ENCODE measurements at places on chromosomes 3 and 15.

GRCh38 chr3:32480604-32481003, 22.0 kb downstream of the CMTM6 start:
- no peak for DNase-seq

- DNase-seq, result no peak
These were observed 66.5 kb downstream of the UBE3A start for GRCh38 chr15:25372298-25372697.

DNA sequence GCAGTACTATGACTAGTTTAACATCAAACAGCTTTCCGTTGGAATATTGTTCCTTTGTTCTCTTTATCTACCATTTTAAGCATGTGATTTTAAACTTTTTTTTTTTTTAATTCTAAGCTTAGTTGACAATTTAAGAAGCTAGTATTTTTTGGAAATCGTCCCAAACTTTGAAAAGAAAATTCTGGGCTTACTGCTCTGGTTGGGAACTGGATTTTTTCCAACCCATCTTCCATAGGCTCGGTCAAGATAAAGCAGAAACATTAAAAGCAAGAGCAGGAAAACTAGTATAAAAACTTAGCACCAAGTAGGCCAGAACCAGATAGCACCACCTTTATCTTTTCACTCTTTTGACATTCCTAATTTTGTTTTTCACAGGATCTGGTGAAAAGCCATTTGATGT, 49.9 kb downstream of the TSC22D2 start:
- DNase-seq, result no peak

DNA sequence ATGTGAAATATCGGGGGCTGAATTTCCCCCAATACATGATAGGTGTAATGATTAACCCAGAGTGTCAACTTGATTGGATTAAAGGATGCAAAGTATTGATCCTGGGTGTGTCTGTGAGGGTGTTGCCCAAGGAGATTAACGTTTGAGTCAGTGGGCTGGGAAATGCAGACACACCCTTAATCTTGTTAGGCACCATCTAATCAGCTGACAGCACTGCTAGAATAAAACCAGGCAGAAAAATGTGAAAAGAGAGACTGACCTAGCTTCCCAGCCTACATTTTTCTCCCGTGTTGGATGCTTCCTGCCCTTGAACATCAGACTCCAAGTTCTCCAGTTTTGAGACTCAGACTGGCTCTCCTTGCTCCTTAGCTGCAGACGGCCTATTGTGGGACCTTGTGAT, 247.8 kb downstream of the OTOL1 start:
- DNase-seq, result no peak

DNA sequence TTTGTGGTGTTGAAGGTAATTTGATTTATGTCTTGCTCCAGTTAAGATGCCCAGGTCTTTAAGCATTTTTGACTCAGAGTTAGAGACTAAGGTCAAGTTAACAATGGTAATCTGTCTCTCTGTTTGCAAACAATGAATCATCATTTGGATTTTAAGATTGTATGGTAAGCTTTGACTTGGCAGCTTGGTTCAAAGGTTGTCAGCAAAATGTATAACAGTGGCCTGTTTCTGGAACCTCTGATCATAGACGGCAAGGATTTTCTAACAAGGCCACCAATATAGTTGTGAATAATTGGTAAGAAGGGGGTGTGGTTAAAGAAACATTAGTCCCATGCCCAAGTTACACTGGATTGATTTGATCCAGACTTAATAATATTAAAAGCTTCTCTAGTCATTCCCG, 775.2 kb upstream of the GOLIM4 start:
- DNase-seq, result no peak

DNA sequence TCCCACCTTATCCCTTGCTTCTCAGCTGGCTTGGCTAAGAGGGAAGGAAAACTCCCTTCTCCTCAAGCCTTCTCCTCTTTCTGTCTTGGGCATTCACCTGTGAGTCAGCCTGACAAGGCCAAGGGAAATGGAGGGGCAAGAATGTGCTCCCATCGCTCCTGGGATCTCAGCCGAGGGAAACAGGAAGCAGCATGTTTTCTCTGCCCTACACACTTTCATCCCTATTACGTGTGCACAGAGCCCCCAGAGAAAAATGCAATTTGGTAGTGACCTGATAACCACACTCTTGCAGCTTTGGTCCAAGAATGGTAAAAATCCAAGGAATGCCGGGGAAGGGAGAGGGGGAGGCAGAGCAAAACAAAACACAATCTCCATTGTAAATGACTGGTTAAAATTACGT, 32.9 kb upstream of the MTMR10 start:
- no peak for DNase-seq

- no peak for DNase-seq
These were observed 70.7 kb downstream of the ANXA2 start for GRCh38 chr15:60326824-60327654.

DNA sequence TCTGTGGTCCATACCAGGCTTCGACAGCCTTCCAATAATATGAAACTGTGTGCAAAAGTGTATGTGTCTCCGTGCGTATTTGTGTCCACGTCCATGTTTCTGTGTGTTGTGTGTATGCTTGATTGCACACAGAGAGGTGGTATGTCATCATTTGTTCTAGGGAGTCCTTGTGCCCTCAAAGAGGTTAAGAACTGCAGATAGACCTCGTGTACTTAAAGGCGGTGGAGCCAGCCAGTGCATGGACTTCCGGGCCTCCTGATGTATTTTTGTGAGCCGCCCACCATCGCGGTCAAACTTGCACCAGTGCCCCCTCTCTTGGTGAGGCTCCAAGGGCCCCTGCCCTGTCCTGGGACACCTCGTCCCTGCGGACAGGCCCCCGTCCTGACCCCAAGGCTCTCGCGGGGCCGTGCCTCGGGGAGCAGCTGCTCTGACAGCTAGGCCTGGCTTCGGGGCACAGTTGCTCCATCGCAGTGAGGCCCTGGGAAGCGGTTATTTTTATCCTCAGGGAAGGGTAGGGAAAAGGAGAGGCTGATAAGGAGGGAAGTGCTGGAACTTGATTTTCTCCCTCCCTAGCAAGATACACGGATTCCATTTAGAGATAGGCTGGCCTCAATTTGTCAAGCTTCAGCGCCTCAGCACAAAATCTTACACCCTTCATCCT, 1.2 kb upstream of the RYK start:
- no peak for DNase-seq

DNA sequence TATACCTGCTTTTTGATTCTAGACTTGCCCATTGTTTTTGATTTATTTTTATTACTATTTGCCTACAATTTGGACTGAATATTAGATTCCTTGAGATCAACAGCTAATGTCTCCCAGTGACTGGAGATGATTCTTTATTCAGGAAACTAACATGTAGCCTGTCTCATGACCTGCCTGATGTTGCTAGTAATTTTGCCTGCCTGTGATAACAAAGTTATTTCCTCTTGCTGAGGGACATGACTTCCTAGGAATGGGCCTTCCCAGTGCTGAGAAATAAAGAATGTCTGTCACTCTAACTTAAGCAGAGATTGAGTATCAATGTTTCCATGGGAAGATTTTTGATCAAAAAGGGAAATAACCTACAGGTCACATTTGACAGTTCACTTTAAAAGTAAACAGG, 13.4 kb upstream of the NPHP3 start:
- DNase-seq, result no peak

GRCh38 chr15:36356978-36357601, 222.3 kb upstream of the CDIN1 start:
- DNase-seq, result no peak

GRCh38 chr3:119149484-119149883, 3.5 kb downstream of the TEX55 start:
- DNase-seq, result no peak

DNA sequence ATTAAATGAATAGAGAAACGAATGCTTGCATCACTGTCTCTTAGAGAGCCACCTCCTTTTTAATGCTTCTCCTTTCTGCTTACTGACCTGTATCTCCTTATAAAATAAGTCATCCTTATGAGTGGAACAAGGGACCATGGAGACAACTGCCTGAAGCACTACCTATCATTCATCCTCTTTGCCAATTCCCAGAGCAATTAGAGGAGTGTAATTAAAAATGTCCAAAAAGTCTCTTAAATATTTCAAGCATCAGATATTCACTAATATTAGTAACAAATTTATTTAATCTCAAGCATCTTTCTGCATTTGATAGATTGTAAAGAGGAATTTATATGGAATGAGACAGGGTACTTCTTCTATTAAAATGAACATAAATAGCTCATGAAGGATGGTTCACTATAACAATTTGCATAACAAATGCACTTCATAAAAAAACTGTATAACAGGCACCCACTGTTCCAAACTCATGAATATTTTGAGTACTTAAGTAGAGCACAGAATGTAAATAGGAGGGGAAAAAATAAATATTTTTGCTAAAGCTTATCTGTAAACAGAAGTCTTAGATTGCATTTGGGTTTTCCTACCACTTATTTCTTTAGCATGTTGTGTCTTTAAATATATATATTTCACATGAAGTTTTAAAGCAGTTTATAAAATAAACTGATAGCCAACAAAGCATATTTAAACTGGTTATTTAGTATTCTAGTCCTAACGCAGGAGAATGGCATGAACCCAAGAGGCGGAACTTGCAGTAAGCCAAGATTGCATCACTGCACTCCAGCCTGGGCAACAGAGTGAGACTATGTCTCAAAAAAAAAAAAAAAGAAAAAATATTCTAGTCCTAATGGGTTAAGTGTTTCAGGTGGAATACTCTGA, 269.3 kb downstream of the TBL1XR1 start:
- DNase-seq, result no peak

GRCh38 chr3:32301426-32301825, 62.9 kb downstream of the CMTM8 start:
- DNase-seq, result no peak

GRCh38 chr3:50401978-50402595, 42.8 kb upstream of the TMEM115 start:
- DNase-seq, result no peak

DNA sequence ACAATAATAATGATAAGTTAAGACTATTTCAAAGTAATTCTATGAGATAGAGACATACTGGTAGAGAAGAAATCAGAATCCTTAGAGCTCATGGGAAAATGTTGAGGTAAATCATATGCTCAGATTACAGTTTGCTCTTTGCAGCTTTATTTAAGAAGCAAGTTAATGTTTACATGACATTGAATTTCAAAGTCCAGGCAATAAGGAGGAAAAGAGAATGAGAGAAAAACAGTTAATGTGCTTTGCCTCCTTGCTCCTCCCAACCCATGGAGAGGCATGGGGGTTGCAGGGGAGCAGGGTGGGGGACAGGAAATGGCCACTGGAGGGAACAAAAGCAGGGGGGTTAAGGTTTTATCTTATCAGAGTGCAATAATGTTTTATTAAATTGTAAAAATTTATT, 42.2 kb upstream of the ZBTB38 start:
- no peak for DNase-seq

DNA sequence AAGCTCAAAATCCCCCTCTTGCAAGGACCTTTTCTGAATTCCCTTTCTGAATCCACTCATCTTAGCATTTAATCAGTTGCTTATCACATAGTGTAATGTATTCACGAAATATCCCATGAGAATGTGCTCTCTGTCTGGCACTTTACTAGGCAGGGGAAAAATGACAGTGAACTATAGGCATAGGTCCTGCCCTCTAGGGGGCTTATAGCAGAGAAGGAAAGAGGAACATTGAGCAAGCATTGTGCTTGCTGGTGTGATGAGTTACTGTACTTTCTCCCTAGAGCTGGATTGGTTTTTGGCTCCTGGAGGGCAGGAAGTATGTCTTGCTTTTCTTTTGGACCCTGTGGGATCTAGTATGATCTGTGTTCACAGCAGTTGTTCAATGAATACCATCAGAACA, 26.5 kb downstream of the DUOX2 start:
- no peak for DNase-seq

DNA sequence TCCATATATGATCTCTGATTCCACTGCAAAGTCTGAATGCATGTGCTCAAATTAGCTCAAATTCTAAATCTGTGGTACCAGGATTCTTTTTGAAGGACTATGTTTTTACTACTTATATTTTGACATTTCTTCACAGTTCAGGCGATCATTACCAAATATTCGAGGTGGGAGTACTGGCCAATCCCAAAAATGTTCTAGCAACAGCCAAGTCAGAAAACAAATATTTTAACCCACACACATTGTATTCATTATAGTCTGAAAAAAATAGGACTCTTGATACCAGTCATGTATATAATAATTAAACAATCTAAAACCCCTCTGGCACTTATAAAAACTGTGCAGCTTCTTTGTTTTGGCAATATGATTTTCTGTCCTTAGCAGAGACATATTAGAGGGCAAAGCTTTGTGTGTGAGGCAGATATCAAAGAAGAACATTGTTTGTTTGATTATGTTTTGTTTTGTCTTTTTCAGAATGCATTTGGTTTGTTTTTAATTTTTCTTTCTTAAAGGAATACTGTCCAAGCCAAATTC, 37.4 kb downstream of the FGF7 start:
- DNase-seq, result no peak

- peak; percentile 72 for DNase-seq
These were observed 24.7 kb downstream of the LOXL1 start for GRCh38 chr15:73950831-73951561.

DNA sequence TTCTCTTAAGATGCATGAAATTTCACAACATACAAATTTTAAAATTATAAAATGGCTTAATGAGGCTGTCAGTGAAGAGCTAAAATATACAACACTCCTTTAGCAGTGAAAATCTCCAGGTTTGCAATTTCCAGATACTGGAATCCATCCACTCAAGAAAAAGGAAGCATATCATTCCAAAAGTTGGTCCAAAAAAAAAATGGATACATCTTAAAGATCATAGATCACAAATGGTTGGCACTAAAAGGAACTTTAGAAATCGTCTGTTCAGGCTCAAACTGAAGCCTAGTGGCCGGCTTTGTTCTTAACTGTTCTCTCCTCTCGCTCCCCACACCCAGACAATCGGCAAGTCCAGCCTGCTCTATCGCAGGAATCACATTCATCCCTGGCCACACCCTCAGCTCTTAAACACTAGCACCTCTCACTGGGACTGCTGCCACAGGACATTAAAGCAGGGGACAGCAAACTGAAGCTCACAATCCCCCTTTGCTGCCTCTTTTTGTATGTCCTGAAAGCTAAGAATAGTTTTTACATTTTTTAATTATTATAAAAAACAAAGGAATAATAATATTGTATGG, 130.3 kb upstream of the CDIN1 start:
- DNase-seq, result no peak

- DNase-seq, result no peak
These were observed 4.0 kb downstream of the RNF13 start for GRCh38 chr3:149816986-149817385.

- DNase-seq, result no peak
These were observed 134.4 kb downstream of the PLOD2 start for GRCh38 chr3:146026547-146026946.

GRCh38 chr3:56219894-56220805, 248.1 kb downstream of the ERC2 start:
- no peak for DNase-seq

GRCh38 chr15:87672309-87673288, 583.9 kb downstream of the NTRK3 start:
- DNase-seq, result no peak

DNA sequence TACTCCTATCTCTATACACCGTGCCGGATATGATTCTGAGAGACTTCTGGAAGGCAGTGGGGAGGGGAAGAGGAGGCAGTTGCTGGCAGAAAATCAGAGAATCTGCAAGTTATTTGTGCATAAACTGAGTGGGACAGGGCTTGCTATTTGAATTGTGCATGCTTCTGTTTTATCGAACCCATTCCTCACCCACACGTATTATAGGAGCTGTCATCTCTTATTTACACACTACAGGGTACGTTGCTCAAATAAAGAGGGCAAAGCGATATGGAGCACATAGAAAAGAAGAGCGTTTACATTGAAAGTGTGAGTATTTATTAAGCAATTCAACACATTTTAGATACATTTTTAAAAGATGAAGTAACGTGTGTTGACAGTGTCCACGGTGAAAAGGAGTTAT, 191.6 kb downstream of the CPNE4 start:
- DNase-seq, result no peak

GRCh38 chr3:108152274-108152673, 61.4 kb upstream of the CD47 start:
- DNase-seq, result no peak

Measured in stimulated activated CD4-positive, alpha-beta T cell treated with anti-CD3 and anti-CD28 coated beads, Interleukin-2, amount 100 ng/mL, for 24 hours (primary cell).